ENCODE measurements at places on chromosomes 12 and 14.

- peak; percentile 70 for DNase-seq
These were observed 214.7 kb downstream of the PHLDA1 start for GRCh38 chr12:75816897-75817296.

DNA sequence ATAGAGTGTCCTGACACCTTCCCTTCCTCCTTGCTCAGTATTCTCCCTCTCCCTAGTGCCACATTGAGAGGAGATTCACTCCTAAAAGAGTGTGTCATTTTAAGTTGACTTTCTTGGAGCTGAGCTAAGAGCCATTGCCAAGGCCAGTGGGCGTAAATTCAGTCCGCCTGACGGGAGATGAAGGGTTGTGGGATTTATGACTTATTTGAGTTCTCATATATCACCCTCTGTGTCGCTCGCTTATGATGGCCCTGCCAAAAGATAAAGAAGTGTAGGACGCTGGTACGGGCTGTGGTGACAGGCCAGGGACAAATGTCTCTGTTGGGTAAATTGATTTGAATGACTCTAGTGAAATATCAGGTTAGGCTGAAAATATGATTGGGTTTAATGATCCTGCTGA, 867.4 kb downstream of the NRXN3 start:
- no peak for DNase-seq

DNA sequence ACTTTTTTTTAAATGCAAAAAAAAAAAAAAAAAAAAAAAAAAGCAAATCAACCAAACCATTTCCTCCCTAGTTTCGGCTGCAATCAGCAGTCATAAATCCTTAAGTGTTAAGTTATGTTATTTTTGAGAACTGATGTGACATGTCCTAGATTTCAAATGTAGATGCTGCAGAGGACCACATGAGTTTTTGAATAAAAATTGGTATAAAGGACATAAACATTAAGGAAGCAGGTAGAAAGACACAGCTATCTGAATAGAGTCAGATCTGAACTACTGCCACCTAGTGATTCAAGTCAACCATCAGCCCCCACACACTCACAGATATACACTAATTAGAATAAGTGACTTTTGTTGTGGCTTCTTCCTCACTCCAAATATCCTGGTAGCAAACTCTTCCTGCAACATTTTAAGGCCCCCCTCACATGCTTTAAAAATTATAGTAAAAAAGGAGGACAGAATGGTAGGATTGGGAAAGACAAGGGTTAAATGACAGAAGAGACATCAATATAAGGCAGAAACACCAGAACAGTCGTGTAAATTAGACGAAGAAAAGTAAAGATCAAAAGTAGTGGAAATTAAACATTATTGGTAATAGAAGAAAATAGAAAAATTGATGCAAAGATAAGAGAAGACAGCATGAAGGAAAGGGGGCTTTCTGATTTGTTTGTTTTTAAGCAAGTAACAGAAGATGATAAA, 394.5 kb upstream of the ATP2B1 start:
- DNase-seq, result peak; percentile 44

GRCh38 chr14:83289390-83289789, 1755.7 kb upstream of the SEL1L start:
- no peak for DNase-seq

DNA sequence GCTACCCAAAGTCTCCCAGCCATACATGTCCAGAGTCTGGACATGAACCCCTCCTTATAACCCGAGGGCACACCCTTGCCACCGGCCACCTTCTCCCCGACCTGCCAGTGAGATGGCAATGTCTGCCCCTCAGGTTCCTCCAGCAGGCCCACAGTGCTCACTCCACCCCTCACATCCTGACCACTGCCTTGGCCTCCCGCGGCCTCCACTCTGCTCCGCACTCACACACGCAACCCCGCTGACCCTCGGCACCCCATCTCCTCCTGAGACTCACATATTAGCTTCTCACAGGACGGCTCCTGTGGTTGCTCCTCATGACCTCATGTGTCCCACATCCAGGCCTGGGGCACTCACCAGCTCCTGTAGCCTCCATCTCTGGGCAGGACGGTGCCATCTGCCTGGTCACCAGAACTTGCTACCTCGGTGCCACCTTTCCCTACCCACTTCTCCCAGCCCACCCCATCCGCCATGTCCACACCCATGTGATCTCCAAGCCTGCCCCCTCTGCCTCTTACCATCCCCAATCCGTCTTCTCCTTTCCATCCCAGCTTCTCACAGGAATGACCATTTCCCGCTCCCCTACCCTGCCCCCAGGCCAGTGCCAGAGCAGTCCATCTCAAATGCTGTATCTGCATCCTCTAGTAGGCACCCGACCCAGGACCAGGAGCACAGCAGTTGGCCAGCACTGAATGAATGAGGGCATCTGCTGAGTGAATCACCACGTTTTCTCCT, 198.6 kb upstream of the DIO3 start:
- no peak for DNase-seq

DNA sequence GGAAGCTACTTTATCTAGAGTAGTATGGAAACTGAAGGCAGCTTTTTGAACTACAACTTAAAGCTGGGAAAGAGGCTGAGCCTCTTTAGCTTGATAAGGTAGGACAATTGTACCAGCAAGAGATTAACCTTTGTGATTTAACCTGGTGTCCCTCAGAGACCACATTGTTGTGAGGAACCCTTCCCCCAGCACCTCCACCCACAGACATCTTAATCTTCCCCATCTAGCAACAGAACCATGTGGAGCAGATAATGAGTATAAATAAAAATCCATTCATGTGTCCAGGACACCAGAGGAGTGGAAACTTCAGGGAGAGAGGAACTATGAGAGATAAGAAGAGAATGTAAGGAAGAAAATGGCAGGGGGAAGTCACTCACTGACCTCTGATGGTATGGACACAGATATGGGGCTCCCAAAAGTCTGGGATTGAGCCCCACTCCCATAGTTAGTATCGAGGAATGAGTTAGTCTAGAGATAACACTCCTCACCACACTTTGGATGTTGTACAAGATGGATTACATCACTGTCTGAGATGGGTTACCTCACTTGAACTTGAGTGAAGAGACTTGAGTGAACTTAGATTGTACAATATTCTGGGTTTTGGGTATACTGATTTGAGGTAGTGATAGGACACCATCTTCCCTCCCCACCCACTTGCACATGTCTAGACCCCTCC, 33.9 kb upstream of the SLC38A2 start:
- no peak for DNase-seq

DNA sequence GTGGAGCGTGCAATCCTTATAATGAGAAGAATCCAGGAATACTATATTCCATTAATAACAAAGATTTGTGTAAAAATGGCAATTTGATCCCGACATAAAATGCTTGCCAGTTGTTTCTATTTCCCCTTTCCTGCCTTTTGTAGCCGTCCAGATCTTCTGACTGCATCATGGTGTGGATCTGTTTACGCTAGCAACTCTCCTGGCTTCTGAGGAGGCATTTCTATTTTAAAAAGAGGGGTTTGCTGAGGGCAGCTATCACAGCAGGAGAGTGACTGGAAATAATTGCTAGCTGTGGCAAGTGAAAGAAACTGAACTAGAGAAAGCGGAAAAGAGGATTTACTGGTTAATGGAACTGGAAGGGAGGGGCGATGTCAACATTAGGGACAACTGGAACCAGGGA, 145.6 kb downstream of the ATP23 start:
- no peak for DNase-seq

DNA sequence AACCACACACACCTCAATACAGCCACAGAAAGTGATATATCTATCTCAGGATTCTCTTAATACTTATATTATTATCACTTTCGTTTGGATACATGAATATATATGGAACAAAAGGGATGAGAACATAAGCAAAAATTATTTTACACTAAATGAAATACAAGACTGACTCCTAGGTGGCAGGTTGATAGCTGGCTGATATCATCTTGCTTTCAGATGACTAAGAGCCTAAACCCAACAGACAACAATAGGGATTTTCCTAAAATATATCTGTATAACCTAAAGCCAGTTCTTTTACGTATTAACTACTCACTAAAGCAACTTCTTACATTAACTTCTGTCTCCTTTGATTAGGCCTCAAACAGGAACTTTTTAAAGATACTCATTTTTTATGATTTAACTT, 65.1 kb downstream of the BAZ1A start:
- no peak for DNase-seq

- no peak for DNase-seq
These were observed 16.8 kb downstream of the SCFD1 start for GRCh38 chr14:30638926-30639325.
